Camera-type eye (tissue), 1 donor: ENCODE measurements at places on chromosomes 7 and 10. TPM values are rescaled to one million over a fixed set of nuclear protein-coding genes. Genes with fewer than 3 reads are reported as not detected.

Gene C7orf57
- total RNA-seq, result 0.22 TPM

Gene HABP2
- not detected for total RNA-seq

Gene FGFBP3
- total RNA-seq, result 15.3 TPM

Gene MRLN
- 23.1 TPM for total RNA-seq

Gene HEPACAM2
- total RNA-seq, result 0.38 TPM

Gene PGAM2
- total RNA-seq, result 23.7 TPM

Gene ZNF503
- total RNA-seq, result 13.6 TPM

Gene LRRD1
- 0.44 TPM for total RNA-seq

Gene MACROH2A2
- total RNA-seq, result 49.1 TPM

Gene C10orf67
- 0.11 TPM for total RNA-seq

Gene CUTC
- 31.0 TPM for total RNA-seq

Gene GNG11
- 17.9 TPM for total RNA-seq

Gene TAS2R4
- total RNA-seq, result 5.6 TPM

Gene STAMBPL1
- 25.1 TPM for total RNA-seq

Gene GPER1
- 4.1 TPM for total RNA-seq
